ENCODE measurements at places on chromosomes 6 and 20.

DNA sequence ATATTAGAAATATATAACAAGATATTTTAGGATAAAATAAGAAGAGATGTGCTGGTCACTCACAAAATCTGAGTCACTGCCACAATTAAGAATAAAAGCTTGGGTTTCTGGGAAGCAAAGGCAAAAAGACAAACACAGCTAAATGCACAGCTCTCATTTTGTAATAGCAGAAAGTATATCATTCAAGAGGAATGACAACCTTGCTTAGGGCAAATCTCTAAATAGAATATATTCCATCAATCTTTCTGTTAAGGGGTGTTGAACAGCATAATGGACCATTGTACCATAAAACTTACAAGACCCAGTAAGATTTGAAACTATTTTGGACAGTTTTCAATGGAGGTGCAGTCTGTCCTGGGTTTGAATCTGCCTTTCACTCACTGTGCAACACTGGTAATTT is 464.9 kb upstream of the SOX4 start:
- no peak for DNase-seq

DNA sequence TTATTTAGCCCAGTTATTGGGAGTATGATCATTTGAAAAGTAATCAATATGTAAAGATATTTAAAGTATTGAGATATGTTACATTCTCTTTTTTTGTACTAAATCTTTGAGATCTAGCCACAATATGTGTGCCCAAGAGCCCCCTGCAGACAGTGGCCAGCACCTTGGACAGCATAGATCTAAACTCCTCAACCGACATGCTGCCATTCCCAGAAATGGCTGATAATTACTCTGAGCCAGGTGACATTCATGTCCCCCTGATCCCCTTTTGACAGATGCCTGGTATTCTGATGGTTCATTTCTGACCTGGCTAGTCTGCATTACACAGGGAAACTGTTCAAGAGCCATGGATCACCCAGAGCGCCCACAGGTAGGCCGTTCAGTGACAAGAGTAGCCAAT is 177.1 kb downstream of the ZDHHC14 start:
- no peak for DNase-seq

DNA sequence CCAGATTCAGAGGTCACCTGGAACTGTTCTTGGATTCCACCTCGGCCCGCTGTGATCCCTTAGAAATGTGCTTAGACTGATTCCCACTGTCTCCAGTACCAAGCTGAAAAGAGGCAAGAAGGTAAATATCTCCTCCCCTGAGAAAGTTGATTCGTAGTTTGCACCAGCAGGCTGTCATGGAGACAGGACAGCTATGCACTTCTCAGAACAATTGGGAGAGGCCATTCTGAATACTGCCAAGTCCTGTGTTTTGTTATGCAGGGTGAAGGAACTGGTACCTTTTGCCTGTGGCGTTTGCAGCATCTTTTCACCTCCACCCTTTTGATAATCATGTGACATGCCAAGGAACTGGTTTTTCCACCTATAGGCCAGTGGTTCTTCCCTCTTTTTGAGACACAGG is 58.2 kb upstream of the RNGTT start:
- no peak for DNase-seq

- DNase-seq, result no peak
Measured at GRCh38 chr20:5535125-5535756, 215.0 kb upstream of the SHLD1 start.

- no peak for DNase-seq
Measured at GRCh38 chr6:99184696-99185095, 164.8 kb downstream of the FAXC start.

GRCh38 chr6:151007922-151008321 is 142.4 kb downstream of the MTHFD1L start:
- no peak for DNase-seq
